ENCODE measurements at places on chromosomes 1 and 21.

- DNase-seq = no peak
These were observed 149.1 kb downstream of the AMY1C start for GRCh38 chr1:103898576-103899345.

GRCh38 chr1:32454726-32455125 is 10.1 kb upstream of the ZBTB8B start:
- DNase-seq = no peak

DNA sequence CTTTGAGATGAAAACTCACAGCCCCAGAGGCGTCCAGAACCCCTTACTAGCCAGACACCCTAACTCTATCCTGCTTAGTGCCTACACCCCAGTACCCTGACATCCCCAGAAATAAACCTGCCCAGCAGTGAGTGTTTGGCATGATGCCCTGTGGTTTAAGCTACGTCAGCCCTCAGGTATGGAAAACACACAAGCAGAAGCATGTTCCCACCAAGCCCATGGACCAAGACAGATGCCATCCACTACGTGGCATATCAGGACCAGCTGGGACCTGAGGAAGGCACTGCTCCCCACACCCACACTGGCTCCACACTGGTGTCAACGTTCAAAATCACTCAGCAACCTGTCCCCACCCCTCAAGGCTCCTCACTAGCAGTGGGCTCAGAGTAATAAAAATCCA is 116.4 kb downstream of the SYT2 start:
- DNase-seq = no peak

DNA sequence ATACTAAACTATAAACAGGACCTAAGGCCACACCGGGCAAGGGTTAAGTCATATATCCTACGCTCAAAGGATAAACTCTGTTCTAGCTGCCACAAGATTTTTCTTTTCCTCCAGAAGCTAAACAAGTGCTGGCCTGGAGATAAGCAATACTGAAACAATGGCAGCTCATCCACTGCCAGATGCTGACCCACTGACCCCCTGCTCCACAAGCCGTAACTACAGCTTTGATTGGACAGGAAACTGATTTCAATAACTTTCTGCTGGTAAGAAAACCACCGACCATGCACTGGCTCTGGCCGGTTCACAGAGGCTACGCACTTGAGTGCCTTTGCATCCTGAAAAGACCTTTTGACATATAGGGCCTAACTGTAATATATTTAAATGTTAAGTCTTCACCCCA is 51.3 kb upstream of the PLA2G2C start:
- DNase-seq = no peak

GRCh38 chr21:45203983-45204382 is 83.7 kb downstream of the POFUT2 start:
- no peak for DNase-seq

GRCh38 chr1:189669846-189670245 is 807.8 kb downstream of the BRINP3 start:
- DNase-seq = no peak

GRCh38 chr1:193971595-193971994 is 785.2 kb upstream of the B3GALT2 start:
- DNase-seq = no peak

GRCh38 chr1:15493869-15494390 is 18.0 kb downstream of the CELA2B start:
- DNase-seq = no peak

- no peak for DNase-seq
These were observed 420.6 kb upstream of the DEPDC1 start for GRCh38 chr1:68917456-68917855.

DNA sequence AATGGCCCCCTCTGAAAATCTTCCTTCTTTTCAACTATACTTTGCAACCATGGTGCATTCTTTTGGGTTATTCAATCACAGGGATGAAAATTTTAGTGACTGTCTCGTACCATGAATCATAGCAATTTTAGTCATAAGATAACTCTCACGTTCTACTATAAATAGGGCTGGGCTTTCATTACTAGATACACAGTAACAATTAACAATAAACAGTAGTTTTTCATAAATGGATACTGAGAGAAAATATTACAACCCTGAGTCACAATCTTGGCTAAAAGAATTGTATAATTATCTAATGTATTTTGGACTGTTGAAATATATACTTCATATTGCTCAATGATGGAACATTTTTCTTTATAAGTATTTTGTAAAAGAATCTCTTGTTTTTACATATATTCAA is 96.1 kb downstream of the TEX35 start:
- no peak for DNase-seq

DNA sequence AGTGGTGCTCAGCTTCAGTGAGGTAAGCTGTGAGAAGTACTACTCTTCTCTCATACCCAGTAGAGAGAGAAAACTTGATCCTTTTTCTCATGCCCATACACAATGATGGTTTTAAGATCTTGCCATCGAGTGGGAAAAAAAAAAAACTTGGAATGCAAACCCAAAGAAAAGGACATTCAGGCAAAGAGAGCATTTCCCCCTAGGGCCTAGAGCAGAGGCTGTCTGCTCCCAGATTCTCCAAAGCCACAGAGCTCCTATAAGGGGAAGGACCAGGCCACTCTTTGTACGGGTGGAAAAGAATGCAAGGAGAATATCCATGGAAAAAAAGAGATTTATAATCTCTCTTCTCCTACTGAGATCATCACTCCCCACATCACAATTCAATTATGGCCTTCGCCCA is 34.9 kb downstream of the MROH9 start:
- DNase-seq = no peak

- DNase-seq = no peak
These were observed 53.1 kb downstream of the APP start for GRCh38 chr21:26117324-26117971.
